ENCODE measurements at places on chromosomes 7 and 10. TPM values are rescaled to one million over a fixed set of nuclear protein-coding genes. Genes with fewer than 3 reads are reported as not detected.

HMX3 gene
- total RNA-seq: not detected

DNA sequence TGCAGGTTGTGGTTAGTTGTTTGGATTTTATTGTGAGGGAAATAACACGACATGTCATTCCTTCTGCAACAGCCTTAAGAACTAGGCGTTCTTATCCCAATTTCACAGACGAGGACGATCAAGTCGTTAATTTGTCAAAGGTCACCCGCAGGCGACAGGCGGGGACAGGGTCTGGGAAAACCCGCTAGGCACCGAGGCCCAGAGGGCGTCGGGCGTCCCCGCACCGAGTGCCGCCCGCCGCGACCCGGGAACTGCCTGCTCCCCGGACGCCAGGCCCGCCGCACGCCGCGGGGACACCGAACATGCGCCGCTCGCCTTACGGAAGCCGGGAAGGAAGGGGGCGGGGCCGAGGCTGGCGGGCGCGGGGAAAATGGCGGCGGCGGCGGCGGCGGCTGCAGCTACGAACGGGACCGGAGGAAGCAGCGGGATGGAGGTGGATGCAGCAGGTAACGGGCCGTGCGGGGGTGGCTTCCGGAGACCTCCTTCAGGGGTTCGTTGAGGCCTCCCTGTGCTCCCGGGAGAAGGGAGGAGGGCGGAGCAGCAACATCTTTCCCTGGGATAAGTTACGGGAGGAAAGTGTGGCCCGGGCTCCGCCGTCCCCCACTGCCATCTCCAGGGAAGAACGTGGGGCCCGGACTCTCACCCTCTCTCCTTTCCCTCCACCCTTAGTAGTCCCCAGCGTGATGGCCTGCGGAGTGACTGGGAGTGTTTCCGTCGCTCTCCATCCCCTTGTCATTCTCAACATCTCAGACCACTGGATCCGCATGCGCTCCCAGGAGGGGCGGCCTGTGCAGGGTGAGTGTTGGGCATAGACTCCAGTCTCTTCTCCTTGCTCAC is at the start of gene COPS6:
Gene COPS6, plus strand, starts transcription at position 349 of the 837 bp plus-strand sequence. Its CDS starts 22 bp downstream, at position 371.
- DNase-seq: peak; percentile 82

PTPRN2 gene
- 2.8 TPM for total RNA-seq

GRCh38 chr7:150924369-150924781 is 53.7 kb downstream of the KCNH2 start:
- no peak for DNase-seq

DNA sequence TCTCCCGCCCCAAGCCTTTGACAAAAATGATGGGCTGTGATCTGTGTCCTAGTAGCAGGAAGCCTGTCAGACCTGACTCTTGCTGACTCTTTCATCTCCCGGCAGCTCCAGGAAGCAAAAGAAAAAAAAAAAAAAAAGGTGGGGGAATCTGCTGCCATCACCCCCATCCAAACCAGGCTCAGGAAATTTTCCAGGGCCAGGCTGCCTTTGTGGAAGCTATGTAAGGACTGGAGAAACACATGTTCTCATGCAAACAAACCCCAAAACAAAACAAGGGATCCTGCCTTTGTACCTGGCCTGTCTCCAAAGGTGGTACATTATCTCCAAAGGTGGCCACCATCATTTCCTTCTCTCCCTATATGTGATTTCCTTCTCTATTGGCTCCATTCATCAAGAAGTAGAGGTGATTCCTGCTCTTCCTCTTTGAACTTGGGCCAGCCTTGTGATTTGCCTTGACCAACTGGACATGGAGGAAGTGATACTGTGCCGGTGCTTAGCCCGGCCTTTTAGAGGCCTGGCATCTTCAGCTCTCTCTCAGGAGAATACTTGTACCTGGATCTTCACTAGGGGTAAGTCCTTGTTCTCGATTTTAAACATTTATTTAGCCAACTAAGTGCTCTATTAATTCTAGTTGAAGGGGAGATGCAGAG is 192.2 kb upstream of the SVIL start:
- DNase-seq: no peak

GRCh38 chr10:112429147-112429546 is 17.6 kb downstream of the ZDHHC6 start:
- DNase-seq: no peak

FKBP6 gene
- not detected for total RNA-seq

COL1A2 gene
- total RNA-seq: 287 TPM

ZNF92 gene
- total RNA-seq: 3.8 TPM

GRCh38 chr7:14604606-14605005 is 297.9 kb downstream of the DGKB start:
- DNase-seq: no peak

DNA sequence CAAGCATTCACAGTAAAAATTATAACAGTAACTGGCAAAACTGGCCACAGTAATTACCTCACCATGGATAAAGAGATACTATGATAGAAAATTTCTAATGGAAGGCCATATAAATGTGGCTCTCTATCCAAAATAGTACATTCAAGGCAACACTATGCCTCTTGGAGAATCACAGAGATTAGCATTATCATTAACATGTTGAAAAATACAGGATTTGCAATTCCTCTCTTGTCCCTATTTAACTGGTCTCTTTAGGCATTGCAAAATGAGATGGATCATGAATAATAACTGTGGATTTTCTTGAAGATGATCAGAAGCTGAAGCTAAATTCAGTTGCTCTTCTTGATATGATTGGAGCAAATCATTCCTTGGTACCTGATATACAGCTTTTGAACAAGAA is 100.8 kb upstream of the HGF start:
- DNase-seq: no peak

DNA sequence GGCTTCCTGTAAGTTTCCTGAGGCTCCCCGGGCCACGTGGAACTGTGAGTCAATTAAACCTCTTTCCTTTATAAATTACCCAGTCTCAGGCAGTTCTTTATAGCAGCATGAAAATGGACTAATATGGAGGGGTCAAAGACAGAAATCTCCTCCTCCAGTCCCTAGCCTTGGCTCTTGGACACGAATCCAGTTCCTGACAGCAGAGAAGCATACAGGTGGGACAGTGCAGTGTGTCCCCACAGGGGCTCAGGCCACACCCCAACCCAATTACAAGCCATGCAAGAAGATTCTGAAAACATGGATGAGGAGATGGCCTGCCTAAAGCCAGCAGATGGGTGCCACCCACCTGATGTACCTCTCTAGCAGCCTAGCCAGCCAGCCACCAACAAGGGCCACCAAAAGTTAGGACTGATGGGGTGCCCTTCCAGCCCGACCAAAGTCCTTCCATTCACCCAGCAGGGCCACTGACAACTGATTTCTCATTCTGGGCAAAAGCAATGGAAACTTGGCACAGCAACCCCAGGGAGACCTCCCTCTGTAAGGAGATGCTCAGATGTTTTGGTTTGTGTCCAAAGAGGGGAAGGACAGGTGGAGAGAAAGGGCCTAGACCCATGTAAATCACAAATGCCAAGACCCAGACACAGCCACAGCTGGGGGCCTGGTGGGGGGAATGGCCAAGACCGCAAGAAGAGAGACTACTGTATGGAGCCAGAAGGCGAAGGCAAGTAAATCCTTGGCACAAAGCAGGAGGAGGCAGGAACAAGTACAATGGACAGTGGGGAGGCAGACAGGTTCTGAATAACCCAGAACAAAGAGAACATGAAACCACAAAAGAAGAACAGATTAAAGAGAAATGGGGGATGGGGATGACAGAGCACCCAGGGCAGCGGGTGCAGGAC is 13.6 kb downstream of the GPRIN2 start:
- peak; percentile 9 for DNase-seq

- DNase-seq: no peak
These were observed 114.9 kb downstream of the IPMK start for GRCh38 chr10:58152673-58153263.

SPOCK2 gene
- 7.2 TPM for total RNA-seq

GRCh38 chr7:152489044-152489443 is 53.2 kb upstream of the KMT2C start:
- no peak for DNase-seq

DNA sequence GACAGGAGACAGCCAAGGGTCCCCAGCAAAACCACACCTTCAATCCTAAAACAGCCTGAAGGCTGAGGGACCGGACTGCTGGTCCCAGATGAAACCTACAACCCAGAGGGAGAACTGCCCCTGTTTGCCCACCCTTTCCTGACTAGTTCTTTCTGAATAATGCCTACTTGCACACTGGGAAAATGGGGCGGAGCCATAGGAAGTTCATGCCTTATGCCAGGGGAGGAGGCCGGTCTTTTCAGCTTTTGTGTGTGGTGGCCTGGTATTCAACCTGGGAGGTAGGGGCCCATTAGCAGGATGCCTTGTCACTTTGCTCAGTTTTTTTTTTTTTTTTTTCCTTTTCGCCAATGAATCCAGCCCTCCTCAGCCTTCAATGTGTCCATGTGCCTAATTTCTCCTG is 20.7 kb downstream of the TOMM7 start:
- no peak for DNase-seq

DNA sequence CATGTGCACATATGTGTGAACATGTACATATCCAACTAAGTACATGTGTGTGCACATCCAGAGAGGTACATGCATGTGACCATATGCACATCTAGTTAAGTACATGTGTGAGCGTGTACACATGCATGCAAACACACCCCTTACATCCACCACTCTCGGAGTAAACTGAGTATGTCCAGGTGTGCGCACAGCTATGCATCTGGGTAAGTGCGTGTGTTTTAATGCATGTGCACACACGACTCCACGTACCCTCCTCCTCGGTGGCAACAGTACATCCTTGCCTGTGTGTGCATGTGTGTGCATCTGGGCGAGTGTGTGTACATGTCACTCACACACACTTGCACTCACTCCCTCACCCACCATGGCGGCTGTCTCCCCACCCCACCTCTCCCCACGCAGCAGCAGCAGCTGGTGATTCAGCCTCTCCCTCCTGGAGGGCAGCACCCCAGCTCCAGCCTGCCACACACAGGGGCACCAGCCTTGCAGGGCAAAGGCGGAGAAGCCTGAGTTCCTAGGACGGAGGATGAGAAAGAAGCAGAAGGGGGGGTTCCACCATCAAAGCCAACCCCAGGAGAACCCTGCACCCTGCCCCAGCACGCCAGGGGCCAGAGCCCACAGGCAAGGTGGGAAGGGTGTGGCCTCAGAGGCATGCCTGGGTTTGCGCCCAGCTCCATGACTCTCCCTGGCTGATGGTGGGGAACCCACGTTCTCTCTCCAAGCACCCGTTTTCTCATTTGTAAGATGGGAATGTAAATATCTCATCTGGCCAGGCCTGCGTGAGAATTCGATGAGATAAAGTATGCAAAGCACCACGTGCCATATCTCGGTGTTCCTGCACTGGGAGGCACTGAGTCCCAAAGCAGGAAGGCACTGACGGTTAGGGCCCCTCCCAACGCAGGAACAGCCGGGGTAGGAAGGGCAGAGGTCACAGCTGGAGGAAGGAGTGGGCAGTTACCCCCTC is 27.7 kb upstream of the DNAAF5 start:
- DNase-seq: no peak

GRCh38 chr10:23197416-23197861 is 5.3 kb downstream of the PTF1A start:
- DNase-seq: no peak

ZNF804B gene
- not detected for total RNA-seq

GRCh38 chr10:71848325-71849275 is 2.5 kb downstream of the PSAP start:
- no peak for DNase-seq

- no peak for DNase-seq
These were observed 283.4 kb downstream of the CCDC3 start for GRCh38 chr10:12717981-12718707.

GRCh38 chr10:78288663-78289062 is 255.0 kb downstream of the RPS24 start:
- no peak for DNase-seq

GRCh38 chr7:21580073-21580521 is 37.3 kb downstream of the DNAH11 start:
- no peak for DNase-seq

TMEM254 gene
- 1.5 TPM for total RNA-seq

DNA sequence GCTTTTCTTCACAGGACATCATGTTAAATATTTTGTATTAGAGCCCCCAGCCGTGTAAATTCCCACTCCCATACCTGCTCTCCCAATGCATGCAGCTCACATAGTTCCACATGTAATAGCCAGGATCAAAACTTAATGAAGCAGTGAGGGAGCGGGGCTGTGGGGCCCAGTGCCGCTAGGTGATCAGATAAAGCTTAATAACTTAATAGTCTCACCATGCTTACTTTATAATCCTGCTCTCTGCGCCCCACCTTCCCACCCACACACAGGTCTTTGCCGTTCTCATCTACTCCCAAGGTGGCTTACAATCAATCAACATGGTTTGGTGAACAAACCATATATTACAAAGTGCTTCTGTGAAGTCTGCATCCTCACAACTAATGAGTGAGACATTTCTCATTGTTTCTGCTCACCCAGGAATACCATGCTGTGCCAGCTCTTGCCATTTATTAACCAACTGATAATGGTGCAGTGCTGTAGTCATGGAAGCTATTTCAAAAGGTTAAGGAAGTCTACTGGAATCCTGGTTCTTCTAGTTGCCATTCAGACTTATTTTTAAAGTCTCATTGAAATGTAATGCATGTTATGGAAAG is 156.4 kb downstream of the CTTNBP2 start:
- no peak for DNase-seq

FLNC gene
- total RNA-seq: 126 TPM

DNA sequence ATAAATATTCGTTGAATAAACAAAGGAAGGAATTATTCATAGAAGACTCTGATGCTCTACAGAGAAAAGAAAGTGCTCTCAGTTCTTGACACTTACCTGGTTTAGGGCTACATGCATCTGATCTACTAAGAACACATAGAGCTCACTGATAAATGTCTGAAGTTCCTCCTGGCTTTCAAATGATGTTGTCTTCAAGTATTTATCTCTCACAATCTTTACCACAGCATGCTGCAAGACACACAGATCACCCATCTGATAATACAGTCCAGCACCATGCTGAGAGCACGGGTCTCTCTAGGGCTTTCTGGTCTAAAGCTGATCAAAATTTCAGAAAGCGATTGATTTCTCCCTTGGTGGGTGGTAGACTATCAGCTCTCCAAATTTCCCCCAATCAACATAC is 44.5 kb upstream of the MRPS16 start:
- no peak for DNase-seq
